H9 (cell line): ENCODE measurements at places on chromosomes 7 and 10. TPM values are rescaled to one million over a fixed set of nuclear protein-coding genes. Genes with fewer than 3 reads are reported as not detected.

The EIF5AL1 gene
- 0.35 and 0.39 TPM in 2 replicates for total RNA-seq

The CCL26 gene
- total RNA-seq, result 8.7 and 9.3 TPM in 2 replicates

The STYXL1 gene
- total RNA-seq, result 35.1 and 38.7 TPM in 2 replicates

The SPDYE2 gene
- not detected in 2 replicates for total RNA-seq

The FRA10AC1 gene
- total RNA-seq, result 11.7 and 12.4 TPM in 2 replicates

DNA sequence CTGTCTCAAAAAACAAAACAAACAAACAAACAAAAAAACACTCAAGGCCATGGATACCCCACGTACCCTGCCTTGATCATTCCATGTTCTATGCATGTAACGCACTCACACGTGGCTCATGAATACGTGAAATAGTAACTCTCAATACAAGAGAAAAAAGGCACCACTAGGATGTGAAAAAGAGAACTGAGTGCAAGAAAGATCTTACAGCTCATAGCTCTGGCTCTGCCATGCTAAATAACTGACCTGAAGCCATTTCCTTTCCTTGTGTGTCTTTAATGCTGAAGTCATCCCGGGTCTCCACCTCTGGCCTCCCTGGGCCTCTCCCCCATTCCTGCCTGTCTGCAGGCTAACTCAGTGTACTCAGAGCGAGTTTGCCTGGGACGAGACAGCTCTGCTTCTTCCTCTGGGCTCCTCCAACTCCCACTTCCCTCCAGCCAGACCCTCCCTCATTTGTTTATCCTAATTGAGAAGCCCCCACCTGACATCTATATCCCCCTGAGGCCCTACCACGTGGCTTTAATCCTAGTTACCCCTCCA, 117.3 kb downstream of the PRPF18 start:
- no peak overlapping the region for H3K27ac ChIP-seq
- H3K4me3 ChIP-seq, result no peak overlapping the region
- H3K36me3 ChIP-seq, result peaks cover 26% of the 10 kb centered on the region

DNA sequence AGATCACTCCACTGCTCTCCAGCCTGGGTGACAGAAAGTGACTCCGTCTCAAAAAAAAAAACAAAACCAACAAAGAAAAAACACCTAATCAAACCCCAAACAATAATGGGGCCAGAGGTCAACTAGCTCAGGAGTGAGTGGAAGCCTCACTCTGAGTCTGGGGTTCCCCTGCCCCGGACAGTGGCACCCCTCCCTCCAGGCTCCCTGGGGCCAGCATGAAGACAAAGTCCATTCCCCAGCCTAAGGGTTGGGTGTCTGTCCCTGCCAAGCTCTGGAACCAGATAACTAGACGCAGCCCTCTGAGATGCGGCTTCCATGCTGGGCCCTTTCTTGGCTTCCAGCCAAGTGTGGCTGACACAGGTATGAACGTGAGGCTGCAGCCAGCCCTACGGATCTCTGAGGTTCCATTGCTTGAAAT, 1.7 kb upstream of the FUOM start:
- peaks cover 30% of the 10 kb centered on the region for H3K36me3 ChIP-seq
- no peak for DNase-seq
- no peaks in the 10 kb centered on the region for H3K4me1 ChIP-seq
- H3K27ac ChIP-seq, result no peak overlapping the region

DNA sequence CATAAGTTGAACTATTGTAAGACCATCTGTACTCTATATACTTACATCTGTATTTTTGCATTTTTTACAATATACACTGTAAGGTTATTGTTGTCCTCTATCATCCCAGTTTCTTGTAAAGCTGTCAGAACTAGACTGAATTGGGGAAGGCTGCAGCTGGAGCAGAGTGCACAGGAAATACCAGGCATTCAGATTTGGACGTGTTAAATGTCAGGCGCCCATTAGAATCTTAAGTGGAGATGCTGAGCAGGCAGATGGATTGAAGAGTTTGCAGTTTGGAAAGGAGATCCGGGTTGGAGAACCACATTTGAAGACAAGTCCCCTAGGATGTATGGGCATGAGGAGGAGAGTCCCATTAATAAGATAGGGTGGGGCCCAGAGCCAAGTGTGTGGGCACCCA, 40.4 kb downstream of the MTURN start:
- H3K4me3 ChIP-seq, result no peak overlapping the region
- no peak overlapping the region for H3K27ac ChIP-seq
- H3K36me3 ChIP-seq, result no peaks in the 10 kb centered on the region
- H3K4me1 ChIP-seq, result no peaks in the 10 kb centered on the region
- H3K27me3 ChIP-seq, result no peaks in the 10 kb centered on the region

DNA sequence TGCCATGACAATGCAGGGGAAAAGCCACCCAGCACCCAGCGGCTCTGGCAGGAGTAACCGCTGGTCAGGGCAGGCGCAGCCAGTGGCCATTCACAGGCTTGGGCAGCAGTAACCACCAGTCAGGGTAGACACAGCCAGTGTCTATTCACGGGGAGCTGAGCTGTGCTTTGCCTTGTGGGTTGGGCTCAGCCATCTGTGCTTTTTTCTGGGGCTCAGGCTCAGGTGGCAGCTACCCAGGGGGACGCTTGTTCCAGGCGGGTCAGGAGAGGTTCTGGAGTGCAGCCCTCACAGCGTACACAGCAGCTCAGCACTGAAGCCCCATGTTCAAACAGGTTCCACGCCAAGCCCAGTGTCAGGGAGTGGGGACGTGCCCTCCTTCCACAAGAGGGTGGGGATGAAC, 28.5 kb downstream of the FOXL3 start:
- no peaks in the 10 kb centered on the region; the same call in 1 of the 2 replicates for H3K36me3 ChIP-seq
- no peak overlapping the region for H3K4me3 ChIP-seq
- no peaks in the 10 kb centered on the region for H3K4me1 ChIP-seq
- no peaks in the 10 kb centered on the region for H3K27me3 ChIP-seq
- DNase-seq, result no peak
- H3K27ac ChIP-seq, result no peak overlapping the region

DNA sequence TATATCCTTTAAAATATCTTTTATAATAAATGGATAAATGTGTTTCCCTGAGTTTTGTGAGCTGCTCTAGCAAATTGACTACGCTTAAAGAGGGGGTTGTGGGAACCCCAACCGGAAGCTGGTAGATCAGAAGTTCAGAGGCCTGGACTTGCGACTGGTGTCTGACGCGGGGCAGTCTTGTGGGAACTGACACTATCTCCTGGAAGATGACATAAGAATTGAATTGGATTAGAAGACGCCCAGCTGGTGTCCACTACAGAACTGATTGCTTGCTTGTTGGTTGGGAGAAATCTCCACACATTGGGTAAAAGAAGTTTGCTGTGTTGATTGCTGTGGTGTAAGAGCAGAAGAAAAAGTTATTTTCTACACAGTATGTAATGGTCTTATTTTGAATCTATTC, 51.1 kb upstream of the AHR start:
- H3K4me3 ChIP-seq, result no peak overlapping the region
- H3K27ac ChIP-seq, result no peak overlapping the region
- H3K36me3 ChIP-seq, result no peaks in the 10 kb centered on the region
- DNase-seq, result no peak
- H3K27me3 ChIP-seq, result no peaks in the 10 kb centered on the region
- H3K4me1 ChIP-seq, result no peaks in the 10 kb centered on the region

DNA sequence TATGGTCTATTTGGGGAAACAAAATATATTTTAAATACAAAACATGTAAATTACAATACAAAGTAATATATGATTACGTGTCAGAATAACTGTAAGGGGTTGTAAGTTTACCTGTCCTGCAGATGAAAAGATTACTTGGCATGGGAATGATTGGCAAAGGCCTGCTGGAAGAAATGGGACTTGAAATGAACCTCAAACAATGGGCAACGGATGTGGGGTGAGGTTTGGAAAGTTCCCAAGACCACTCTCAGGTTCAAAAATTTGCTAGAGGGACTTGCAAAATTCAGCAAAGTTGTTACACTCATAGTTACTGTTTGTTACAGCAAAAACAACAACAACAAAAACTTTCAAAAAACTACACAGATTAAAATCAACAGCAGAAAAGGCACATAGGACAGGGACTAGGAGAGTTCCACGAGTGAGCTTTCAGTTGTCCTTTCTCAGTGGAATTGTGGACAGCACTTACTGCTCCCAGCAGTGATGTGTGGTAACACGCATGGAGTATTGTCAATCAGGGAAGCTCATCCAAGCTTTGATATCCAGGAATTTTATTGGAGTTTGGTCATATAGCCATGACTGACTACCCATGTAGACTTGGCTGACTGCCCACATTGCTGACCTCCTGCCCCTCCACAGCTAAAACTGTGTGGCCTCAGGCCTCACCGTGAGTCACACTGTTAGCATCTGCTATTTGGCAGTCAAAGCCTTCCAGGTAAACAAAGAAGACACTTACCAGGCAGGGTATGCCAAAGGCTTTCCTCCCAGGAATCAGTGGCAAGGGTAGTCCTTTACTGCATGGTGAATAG, 43.8 kb downstream of the EXOC6 start:
- no peak overlapping the region for H3K27ac ChIP-seq
- H3K27me3 ChIP-seq, result no peaks in the 10 kb centered on the region
- no peak overlapping the region for H3K4me3 ChIP-seq
- DNase-seq, result peak; percentile 62
- no peaks in the 10 kb centered on the region for H3K36me3 ChIP-seq

- no peaks in the 10 kb centered on the region; the same call in 2 of the 3 replicates for H3K36me3 ChIP-seq
- H3K4me1 ChIP-seq, result no peaks in the 10 kb centered on the region
- H3K4me3 ChIP-seq, result no peak overlapping the region
- no peak overlapping the region for H3K27ac ChIP-seq
Observed at GRCh38 chr10:98474628-98475027, 27.9 kb upstream of the HPS1 start.

GRCh38 chr10:51685768-51686167, 13.6 kb downstream of the CSTF2T start:
- peaks cover 4% of the 10 kb centered on the region for H3K36me3 ChIP-seq
- no peak overlapping the region for H3K4me3 ChIP-seq
- no peaks in the 10 kb centered on the region for H3K27me3 ChIP-seq
- no peak overlapping the region for H3K27ac ChIP-seq
- no peaks in the 10 kb centered on the region for H3K4me1 ChIP-seq
- no peak for DNase-seq

DNA sequence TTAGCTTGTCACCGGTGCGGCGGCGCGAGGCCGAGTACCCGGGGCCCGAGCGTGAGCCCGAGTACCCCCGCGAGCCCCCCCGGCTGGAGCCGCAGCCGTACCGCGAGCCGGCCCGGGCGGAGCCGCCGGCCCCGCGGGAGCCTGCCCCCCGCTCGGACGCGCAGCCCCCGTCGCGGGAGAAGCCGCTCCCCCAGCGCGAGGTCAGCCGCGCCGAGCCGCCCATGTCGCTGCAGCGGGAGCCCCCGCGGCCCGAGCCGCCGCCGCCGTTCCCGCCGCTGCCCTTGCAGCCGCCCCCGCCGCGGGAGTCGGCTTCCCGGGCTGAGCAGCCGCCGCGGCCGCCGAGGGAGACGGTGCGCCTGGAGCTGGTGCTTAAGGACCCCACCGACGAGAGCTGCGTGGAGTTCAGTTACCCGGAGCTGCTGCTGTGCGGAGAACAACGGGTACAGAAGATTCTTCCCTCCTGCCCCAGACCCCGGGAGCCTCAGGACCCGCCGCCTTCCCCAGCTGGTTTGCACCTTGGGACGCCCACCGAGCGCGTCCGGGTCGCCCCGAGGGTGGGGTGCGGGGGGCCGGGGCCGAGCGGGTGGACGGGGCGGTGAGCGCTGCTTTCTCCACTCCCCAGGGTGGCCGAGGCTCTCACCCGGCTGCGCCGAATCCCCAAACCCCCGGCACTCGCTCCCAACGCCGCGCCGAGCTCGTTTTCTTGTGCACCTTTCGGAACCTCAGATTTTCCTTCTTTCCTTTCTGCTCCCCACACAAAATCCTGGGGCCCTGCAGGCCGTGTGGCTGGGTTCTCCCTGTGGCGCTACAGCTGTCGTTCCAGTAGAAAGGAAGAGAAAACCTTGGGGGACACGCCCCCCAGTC, 708 bp downstream of the UBN2 start:
- H3K27me3 ChIP-seq, result no peaks in the 10 kb centered on the region
- H3K4me3 ChIP-seq, result peak overlapping the region; percentile 100
- peak; percentile 32 for DNase-seq
- peaks cover under 1% of the 10 kb centered on the region; the same call in 1 of the 2 replicates for H3K36me3 ChIP-seq
- no peak overlapping the region for H3K27ac ChIP-seq

DNA sequence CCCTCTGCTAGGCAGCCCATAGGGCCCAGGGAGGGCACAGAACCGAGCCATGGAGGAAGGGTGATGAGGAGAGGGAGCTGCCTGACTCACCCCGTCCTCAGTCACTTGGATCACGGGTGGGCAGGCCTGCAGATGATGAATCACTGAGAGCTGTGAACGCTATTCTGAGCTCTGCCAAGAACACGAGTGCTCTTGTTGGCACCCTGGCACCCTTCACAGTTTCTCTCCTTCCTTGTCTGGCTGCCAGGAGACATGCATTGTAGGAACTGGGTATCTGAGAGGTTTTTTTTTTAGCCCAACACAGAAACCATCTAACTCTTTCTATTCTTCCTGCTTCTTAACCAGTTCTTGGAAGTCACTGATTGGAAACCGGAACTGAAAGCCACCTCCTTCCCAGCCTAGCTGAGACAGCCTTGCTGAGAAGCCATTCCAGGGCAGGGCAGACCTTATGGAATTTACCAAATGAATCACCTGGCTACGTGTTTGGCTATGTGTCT, 82.1 kb downstream of the SLC37A3 start:
- no peak for DNase-seq
- H3K4me3 ChIP-seq, result no peak overlapping the region
- H3K27ac ChIP-seq, result no peak overlapping the region

- no peak for DNase-seq
- H3K36me3 ChIP-seq, result no peaks in the 10 kb centered on the region; the same call in 1 of the 2 replicates
- no peaks in the 10 kb centered on the region for H3K4me1 ChIP-seq
- H3K27me3 ChIP-seq, result no peaks in the 10 kb centered on the region
- no peak overlapping the region for H3K4me3 ChIP-seq
Observed at GRCh38 chr7:42805601-42806000, 106.3 kb downstream of the C7orf25 start.

DNA sequence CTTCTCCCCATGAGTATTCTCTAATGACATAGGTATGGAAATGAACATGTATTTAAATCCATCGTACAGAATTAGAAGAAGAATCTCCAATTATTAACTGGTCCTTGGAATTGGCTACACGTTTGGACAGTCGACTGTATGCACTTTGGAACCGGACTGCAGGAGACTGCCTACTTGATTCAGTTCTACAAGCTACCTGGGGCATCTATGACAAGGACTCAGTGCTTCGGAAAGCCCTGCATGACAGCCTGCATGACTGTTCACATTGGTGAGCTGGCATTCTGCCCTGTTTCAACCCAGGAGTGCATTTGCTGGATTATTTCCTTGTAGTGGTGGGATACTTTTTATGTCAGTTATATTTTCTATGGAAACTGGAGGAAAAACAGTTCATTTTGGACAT, 32.2 kb downstream of the ZRANB1 start:
- no peak overlapping the region for H3K27ac ChIP-seq
- DNase-seq, result no peak
- H3K27me3 ChIP-seq, result no peaks in the 10 kb centered on the region
- no peak overlapping the region for H3K4me3 ChIP-seq
- H3K36me3 ChIP-seq, result peaks cover 31% of the 10 kb centered on the region
